Fibroblast of skin of left biceps (primary cell): ENCODE measurements at places on chromosomes 13 and 19.

DNA sequence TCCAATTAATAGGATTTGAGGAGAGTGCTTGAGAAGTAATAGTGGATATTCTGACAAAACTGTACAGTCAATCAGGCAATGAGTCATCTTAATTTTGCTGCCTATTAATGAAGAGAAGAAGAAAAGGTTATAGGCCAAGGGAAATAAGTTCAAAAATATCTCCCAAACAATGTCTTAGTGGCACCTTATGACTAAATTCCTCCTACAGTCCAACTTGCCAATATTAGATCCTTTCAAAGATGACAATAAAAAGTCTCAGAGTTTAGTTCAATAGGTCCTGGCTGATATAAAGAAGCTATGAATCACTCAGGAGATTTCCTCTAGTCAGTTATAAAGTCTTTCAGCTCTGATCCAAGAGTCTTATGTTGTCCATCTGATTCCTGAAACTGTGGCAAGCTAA is 27.9 kb downstream of the UGGT2 start:
- DNase-seq: no peak

DNA sequence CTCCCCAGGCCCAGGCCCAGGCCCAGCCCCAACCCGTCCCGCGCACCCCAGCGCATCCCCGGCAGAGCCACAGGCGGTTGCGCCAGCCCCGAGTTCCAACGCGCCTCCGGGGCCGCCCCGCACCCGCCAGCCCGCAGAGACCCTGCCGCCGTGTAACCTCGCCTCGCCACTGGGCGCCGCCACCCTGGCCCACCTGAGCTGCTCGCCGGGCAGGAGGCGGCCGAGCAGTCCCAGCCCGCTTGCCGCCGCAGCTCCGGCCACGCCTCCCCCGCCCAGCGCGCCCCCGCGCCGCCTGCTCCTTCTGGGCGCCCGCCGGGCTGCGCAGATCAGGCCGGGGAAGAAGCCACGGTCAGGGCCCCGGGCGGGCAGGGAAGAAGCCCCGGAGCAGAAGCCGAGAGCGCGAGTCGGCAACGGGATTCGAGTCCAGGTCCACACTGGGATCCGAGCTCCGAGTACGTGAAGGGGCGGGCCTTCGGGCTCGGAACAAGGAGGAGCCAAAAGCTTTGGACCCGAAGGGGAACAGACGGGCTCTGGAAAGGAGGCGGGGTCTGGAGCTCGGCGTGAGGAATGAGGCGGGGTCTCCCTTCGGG is at the start of gene MBOAT7:
MBOAT7 (minus strand) TSS at position 436 of the 590 bp plus-strand sequence. CDS start 1,072 bp downstream, outside the sequence.
- no peak for DNase-seq

- no peak for DNase-seq
Measured at GRCh38 chr19:6632002-6632621, 37.8 kb downstream of the TNFSF14 start.

DNA sequence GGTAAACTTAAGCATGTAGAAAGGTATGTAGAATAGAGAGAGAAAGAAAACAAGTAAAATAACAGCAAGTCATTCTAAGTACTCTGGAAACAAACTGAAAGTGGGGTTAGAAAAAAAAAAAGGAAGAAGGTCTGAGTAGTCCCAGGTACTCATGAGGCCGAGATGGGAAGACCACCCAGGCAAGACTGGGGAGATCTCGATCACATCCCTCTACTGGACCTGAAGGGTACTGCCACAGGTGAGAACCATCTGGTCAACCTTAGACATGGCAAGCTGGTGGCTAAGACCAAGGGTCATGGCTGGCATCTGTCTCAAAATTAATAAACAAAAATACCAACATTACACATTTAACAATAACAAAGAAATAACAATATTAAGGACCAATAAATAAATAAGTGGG is 36.3 kb upstream of the ZNF724 start:
- DNase-seq: no peak

GRCh38 chr19:41811036-41811435 is 14.6 kb downstream of the CEACAM3 start:
- DNase-seq: no peak

GRCh38 chr13:38590796-38591507 is 95.9 kb upstream of the FREM2 start:
- no peak for DNase-seq

DNA sequence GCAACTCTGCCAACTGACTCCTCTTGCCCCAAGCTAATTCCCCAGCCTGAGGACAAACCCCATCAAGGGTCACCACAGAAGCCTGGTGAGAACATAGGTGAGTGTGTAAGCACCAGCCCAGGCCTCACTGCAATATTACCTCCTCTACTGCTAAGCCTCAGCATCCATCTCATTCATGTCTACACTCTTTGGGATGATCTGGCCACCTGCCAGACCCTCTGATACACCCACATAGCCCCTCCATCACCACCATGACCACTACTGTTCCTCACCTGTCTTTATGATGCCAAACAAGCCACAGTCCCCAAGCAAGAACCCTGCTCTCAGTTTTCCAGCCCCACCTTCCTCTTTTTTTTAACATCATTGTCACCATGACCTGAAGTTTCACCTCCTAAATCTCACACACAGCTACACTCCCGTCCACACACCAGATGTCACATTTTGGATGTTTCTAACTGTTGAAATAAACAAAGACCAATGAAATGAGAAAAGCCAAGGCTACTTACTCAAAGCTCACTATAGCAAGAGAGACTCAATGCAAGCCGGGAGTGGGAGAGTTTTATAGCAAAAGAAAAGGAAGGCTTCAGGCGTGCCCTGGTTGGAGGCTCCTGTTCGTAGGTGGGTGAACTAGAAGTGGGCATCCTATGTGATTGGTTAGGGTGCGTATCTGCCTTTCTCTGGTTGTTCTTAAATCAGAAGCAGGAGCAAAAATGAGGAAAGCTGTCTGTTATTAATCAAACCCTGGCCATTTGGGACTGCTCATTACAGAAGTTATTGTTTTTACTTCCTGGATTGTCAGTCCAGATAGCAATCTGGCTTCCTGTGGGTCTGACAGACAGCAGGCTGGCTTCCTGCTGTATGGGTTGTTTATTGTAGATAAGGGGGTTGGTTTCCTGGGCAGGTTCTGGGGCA is 2.0 kb downstream of the ZNF792 start:
- no peak for DNase-seq

DNA sequence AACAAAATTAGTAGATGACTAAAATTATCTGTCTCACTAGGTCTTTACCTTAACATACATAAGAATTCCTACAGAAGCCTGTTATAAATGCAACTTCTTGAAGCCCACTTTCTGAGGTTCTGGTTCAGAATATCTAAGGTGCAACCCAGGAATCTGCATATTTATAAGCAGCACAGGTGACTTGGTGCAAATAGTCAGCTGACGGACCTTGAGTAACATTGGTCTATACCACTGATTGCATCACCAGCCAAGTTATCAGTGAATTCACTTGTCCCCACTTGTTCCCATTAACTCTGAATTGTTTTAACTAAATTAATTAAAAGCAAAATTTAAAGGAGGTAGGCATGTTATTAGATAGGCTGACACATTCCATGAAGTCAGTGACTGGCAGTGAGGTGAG is 109.9 kb downstream of the FRY start:
- DNase-seq: no peak

GRCh38 chr19:3413796-3414327 is 47.5 kb downstream of the NFIC start:
- no peak for DNase-seq

- no peak for DNase-seq
Measured at GRCh38 chr19:35609851-35610353, 2.6 kb upstream of the HAUS5 start.

- no peak for DNase-seq
Measured at GRCh38 chr19:4224470-4224869, 4.9 kb upstream of the EBI3 start.

GRCh38 chr19:34215666-34216038 is 38.7 kb upstream of the GARRE1 start:
- no peak for DNase-seq

- DNase-seq: no peak
Measured at GRCh38 chr13:111572956-111573761, 252.7 kb downstream of the TEX29 start.

DNA sequence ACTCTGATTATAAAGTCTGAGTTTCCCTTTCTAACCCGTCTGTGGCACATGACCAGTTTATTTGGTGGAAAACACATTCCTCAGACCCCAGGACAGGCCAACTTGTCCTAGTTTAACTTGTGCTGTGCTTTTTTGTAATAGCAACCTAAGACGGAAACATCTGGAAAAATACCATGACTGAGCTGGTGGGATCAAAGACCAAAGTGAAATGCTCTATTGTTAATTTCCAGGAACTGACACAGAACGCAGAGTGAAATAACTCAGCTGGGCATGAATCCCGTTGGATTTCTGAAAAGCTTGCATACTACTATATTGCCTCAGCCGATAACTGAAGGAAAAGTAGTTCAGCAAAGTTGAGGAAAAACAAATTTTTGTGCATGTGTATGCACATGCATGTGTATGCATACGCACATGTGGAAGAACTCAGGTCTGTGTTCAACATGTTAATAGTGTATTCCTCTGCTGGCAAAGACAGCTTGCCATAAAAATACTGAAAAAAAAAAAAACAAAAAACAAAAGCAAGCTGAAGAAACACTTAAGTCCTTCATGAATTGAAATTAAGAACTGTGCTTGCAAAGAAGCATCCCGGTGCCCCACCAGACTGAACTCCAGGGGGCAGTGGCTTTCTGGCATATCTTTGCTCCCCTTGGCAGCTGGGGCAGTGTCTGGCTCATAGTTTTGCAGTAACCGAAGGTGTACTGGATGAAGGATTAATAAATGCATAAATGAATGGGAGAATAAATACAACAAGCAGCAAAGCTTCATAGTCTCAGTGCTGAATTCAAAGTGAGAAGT is 187.8 kb downstream of the LHFPL6 start:
- no peak for DNase-seq

- no peak for DNase-seq
Measured at GRCh38 chr13:44739539-44739938, 163.4 kb upstream of the TSC22D1 start.

DNA sequence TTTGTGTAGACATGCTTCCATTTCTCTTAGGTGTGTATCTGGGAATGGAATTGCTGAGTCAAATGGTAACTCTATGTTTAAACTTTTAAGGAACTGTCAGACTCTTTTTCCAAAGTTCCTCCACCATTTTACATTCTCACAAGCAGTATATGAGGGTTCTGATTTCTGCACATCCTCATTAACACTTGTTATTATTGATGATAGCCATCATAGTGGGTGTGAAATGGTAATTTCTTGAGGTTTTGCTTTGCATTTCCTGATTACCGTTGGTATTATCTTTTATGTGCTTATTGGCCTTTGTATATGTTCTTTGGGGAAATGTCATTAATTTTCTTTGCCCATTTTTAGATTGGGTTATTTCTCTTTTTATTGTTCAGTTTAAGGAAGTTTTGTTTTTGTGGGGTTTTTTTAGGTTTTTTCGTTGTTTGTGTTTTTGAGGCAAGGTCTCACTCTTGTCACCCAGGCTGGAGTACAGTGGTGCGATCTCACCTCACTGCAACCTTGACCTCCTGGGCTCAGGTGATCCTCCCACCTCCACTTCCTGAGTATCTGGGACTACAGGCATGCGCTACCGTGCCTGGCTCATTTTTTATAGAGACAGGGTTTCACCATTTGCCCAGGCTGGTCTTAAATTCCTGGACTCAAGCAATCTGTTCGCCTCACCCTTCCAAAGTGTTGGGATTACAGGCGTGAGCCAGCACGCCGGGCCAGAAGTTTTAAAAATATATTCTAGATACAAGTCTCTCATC is 34.3 kb downstream of the NAA16 start:
- DNase-seq: no peak

DNA sequence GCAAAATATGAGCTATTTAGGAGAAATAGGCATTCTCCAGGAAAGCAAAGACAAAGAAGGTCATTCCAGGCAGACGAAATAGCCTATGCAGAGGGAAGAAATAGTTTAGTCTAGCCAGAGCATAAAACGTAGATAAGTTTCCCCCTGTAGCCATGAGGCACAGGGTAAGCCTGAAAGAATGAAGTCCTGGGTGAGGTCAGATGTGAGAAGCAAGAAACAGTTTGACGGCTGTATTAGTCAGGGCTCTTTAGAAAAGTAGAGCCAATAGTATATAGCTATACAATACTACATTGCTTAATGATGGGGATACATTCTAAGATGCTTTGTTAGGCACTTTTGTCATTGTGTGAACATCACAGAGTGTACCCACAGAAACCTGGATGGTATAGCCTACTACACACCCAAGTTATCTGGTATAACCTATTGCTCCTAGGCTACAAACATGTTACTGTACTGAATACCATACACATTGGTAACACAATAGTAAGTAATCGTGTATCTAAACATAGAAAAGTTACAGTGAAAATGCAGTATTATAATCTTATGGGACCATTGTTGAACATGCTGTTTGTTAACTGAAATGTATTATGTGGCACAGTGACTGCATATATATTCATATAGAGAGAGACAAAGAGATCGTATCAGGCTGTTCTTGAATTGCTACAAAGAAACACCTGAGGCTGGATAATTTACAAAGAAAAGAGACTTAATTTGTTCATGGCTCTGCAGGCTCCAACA is 59.3 kb upstream of the WDFY2 start:
- DNase-seq: no peak

- no peak for DNase-seq
Measured at GRCh38 chr13:73428706-73429105, 369.9 kb downstream of the KLF5 start.

DNA sequence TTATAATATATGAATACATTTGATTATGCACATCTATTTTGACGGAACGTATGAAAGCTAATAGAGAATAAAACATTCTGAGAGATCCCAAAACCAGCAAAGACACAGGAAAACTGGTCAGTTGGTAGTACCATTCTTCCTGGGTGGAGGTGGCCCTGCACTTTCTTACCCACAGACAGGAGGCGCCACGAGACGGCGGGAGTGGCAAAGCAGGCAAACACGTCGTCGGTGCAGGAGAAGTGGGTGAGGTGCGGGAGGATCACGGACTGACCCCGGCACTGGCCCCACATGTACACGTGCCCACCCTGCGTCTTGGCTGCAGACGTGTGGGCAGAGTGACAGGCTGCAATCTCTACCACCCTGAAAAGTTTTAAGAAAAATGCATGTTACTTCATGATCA is 36.1 kb downstream of the RCBTB1 start:
- no peak for DNase-seq

DNA sequence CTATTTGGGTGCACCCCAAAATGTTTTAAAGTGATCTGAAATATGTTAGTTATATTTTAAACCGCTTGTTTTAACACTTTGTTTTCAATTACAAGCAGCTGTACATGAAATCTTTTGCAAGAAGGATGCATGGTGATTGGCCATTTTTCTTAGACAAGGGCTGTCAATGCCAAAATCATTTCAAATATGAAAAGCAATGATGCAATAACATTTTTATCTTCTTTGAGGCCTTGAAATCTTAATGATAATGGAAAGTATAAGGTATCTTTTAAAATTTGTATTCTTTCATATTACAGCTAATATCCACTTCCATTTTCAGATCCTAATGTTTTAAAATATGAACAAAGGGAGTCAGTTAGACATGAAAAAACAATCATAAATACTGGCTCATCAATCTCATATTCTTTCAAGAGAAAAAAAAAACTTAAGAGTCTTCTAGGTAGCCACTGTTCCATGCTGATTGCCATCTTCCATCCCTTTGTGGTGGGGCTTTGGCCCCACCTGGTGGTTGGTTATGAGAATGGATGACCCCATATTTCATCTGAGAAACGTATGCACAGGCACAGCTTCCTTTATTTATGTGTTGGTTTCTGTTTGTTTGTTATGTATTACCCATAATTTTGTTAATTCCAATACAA is 330.3 kb upstream of the MIR17HG start:
- DNase-seq: peak; percentile 2
